Activated CD8-positive, alpha-beta T cell treated with anti-CD3 and anti-CD28 coated beads, Interleukin-2, amount 10 ng/mL, durations not matched to agents 7 days and 5 days (primary cell): ENCODE measurements at places on chromosomes 4 and X. TPM values are rescaled to one million over a fixed set of nuclear protein-coding genes. Genes with fewer than 3 reads are reported as not detected.

GRCh38 chrX:149757206-149758067 is 16.4 kb upstream of the HSFX1 start:
- no peak overlapping the region for H3K4me3 ChIP-seq
- H3K36me3 ChIP-seq: no peaks in the 10 kb centered on the region
- peaks cover 3% of the 10 kb centered on the region for H3K27me3 ChIP-seq
- H3K4me1 ChIP-seq: no peaks in the 10 kb centered on the region
- DNase-seq: no peak
- no peak overlapping the region for H3K27ac ChIP-seq

DNA sequence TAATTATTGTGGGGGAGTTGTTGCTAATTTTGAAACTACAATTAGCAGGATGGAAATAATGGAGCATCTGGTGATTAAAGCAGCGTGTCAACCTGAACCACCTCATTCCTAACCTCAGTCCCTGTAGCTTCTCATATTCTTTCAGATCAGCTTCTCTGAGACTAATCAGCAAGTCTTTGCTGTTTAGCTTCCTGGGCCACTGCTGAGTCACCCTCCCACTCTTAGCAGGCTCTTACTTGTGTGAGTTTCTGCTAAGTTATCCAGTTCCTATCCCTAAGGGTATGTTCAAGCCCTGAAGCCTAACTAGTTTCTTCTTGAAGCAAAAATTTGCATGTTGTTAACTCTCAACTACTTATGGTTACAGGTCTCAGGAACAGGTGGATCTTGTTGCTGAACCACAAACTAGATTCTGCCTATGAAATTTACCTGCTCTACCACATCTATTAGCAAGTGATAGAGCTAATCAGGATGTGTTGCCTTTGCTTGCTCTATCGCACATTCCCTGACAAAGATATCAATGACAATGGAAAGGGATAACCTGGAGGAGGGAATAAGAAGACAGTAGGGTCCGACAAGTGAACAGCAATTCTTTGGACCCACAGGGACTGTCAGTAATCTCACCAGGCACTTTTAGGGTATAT is 134.2 kb downstream of the EIF4E start:
- H3K27ac ChIP-seq: no peak overlapping the region
- H3K36me3 ChIP-seq: no peaks in the 10 kb centered on the region
- H3K4me3 ChIP-seq: no peak overlapping the region
- no peaks in the 10 kb centered on the region for H3K4me1 ChIP-seq
- DNase-seq: no peak

DNA sequence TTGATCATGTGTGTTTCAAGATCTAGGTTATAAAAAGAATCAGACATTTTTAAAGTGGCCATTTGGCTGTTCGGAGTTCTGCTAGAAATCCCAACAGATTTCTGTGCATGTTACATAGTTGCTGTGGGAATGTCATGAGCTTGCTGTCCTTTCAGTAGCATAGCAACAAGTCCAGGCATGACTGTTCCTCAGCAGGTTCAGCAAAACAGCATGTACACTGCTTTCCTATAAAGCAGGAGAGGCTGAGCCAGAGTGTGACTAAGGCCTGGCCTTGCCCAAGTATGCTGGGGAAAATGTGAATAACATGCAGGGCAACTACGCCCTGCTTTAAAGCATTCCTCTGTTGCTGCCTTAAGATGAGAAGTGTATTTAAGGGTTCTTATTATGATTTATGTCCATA is 217.1 kb upstream of the SMIM31 start:
- no peak overlapping the region for H3K27ac ChIP-seq
- no peak for DNase-seq
- H3K36me3 ChIP-seq: no peaks in the 10 kb centered on the region
- no peak overlapping the region for H3K4me3 ChIP-seq
- no peaks in the 10 kb centered on the region for H3K27me3 ChIP-seq
- no peaks in the 10 kb centered on the region for H3K4me1 ChIP-seq

GRCh38 chr4:98556451-98556850 is 102.0 kb downstream of the TSPAN5 start:
- no peak overlapping the region for H3K27ac ChIP-seq
- no peak for DNase-seq
- H3K4me1 ChIP-seq: peaks cover 2% of the 10 kb centered on the region
- peaks cover 10% of the 10 kb centered on the region for H3K36me3 ChIP-seq
- no peaks in the 10 kb centered on the region for H3K27me3 ChIP-seq

- H3K27me3 ChIP-seq: no peaks in the 10 kb centered on the region
- no peak overlapping the region for H3K4me3 ChIP-seq
- no peak overlapping the region for H3K27ac ChIP-seq
These were observed 204.9 kb upstream of the SPRY1 start for GRCh38 chr4:123191728-123192127.

DNA sequence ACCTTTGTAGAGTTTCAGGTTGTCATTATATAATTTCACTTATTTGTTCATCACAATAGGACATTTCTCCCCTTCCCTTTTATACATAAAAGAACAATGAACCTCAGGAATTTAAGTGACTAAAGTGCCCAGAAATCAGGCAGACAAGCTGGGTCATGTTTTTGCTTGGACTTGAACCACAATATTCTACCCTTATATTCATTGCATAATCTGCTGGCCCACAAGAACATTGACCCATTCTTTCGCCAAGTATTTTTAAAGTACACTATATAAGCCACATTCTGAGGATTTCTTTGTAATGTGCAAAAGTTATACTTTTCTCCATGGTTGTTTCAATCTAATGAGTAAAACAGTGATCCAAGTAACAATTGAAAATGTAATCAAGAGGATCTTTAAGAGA is 637.5 kb upstream of the SLIT2 start:
- H3K36me3 ChIP-seq: no peaks in the 10 kb centered on the region
- DNase-seq: no peak
- no peak overlapping the region for H3K4me3 ChIP-seq
- no peaks in the 10 kb centered on the region for H3K27me3 ChIP-seq

- peaks cover 5% of the 10 kb centered on the region for H3K4me1 ChIP-seq
- no peaks in the 10 kb centered on the region for H3K36me3 ChIP-seq
- no peak overlapping the region for H3K4me3 ChIP-seq
These were observed 60.1 kb downstream of the SH2D1A start for GRCh38 chrX:124406294-124407014.

DNA sequence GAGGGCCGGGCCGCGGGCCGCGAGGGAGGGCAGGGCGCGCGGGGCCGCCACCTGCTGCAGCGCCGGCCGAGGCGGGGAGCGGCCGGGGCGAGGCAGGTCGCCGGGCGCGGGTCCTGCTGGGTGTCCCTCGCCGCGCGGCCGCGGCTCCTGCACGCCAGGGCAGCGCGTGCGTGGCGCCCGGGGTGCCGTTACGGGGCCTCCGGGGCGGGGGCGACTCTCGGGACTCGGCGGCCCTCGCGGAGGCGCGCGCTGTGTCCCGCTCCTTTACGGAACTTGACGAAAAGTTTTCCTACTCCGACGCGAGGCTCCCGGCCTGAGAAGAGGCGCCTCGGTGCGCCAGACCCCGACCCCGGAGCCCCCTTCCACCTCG is 329 bp downstream of the TBC1D14 start:
- peaks cover 49% of the 10 kb centered on the region for H3K4me1 ChIP-seq
- no peak for DNase-seq
- H3K4me3 ChIP-seq: peak overlapping the region; percentile 87
- H3K36me3 ChIP-seq: peaks cover 2% of the 10 kb centered on the region
- no peaks in the 10 kb centered on the region for H3K27me3 ChIP-seq

GRCh38 chr4:126890994-126891393 is 741.8 kb upstream of the INTU start:
- DNase-seq: no peak
- H3K4me1 ChIP-seq: no peaks in the 10 kb centered on the region
- no peak overlapping the region for H3K27ac ChIP-seq
- no peak overlapping the region for H3K4me3 ChIP-seq

DNA sequence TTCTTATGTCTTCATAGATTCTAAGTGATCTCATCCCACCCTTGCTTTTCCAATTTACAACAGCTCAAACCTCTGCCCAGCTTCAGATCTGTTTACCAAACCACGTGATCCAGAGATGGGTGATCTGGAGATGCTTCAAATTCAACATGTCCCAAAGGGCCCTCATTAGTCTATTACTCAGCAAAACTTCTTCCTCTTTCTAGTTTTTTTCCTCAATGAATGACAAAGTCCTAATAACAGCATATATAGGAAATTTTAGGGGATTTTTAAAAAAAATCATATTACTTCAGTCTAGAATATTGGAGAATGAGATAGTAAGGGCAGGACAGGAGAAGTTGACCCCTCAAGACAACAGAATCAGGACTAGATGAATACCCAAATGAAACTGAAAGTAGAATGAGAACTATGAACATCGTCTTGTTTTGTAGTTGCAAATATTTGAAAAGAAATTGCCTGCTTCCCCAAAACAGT is 127.1 kb downstream of the CFAP299 start:
- peak overlapping the region; percentile 72 for H3K27ac ChIP-seq
- H3K4me1 ChIP-seq: peaks cover 14% of the 10 kb centered on the region
- H3K4me3 ChIP-seq: peak overlapping the region; percentile 68
- H3K27me3 ChIP-seq: no peaks in the 10 kb centered on the region
- H3K36me3 ChIP-seq: peaks cover 7% of the 10 kb centered on the region

GRCh38 chr4:183142571-183143550 is 43.8 kb downstream of the WWC2 start:
- no peaks in the 10 kb centered on the region for H3K36me3 ChIP-seq
- H3K4me1 ChIP-seq: no peaks in the 10 kb centered on the region
- H3K27ac ChIP-seq: no peak overlapping the region
- peaks cover 11% of the 10 kb centered on the region for H3K27me3 ChIP-seq

DNA sequence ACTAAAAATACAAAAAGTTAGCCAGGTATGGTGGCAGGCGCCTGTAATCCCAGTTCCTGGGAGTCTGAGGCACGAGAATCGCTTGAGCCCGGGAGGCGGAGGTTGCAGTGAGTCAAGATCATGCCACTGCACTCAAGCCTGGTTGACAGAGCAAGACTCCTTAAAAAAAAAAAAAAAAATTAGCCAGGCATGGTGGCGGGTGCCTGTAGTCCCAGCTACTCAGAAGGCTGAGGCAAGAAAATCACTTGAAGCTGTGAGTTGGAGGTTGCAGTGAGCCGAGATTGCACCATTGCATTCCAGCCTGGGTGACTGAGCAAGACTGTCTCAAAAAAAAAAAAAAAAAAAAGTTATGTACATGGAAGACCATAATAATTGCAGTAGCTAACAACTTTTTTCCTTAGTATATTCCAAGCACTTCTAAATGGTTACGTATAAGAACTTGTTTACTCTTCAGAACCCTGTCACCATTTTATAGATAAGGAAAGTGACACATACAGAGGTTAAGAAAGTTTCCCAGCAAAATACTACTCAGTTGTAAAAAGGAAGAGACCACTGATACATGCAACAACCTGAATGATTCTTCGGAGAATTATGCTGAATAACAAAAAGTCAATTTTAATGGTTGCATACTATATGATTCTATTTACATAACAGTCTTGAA is 24.5 kb downstream of the RUFY3 start:
- H3K27me3 ChIP-seq: no peaks in the 10 kb centered on the region
- DNase-seq: no peak
- H3K36me3 ChIP-seq: no peaks in the 10 kb centered on the region
- H3K4me3 ChIP-seq: no peak overlapping the region
- H3K27ac ChIP-seq: no peak overlapping the region

DNA sequence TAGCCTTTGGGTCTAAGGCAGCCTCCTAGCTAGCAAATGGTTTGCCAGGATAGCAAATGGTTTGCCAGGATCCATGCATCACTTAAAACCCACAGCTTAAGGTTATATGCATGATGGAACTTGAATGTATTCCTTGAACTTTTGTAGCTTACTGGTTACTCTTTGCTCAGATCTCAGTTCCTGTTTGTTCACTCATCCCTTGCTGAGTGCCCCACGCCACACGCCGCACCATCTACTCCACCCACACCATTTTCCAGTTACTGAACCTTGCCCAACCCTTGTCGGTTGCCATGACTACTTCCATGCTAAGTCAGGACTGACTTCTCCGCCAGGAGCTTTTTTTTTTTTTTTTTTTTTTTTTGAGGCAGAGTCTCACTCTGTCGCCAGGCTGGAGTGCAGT is 29.5 kb upstream of the XIAP start:
- H3K4me1 ChIP-seq: no peaks in the 10 kb centered on the region
- DNase-seq: no peak
- H3K27ac ChIP-seq: no peak overlapping the region
- H3K36me3 ChIP-seq: no peaks in the 10 kb centered on the region
- H3K4me3 ChIP-seq: no peak overlapping the region
- H3K27me3 ChIP-seq: peaks cover 3% of the 10 kb centered on the region

DNA sequence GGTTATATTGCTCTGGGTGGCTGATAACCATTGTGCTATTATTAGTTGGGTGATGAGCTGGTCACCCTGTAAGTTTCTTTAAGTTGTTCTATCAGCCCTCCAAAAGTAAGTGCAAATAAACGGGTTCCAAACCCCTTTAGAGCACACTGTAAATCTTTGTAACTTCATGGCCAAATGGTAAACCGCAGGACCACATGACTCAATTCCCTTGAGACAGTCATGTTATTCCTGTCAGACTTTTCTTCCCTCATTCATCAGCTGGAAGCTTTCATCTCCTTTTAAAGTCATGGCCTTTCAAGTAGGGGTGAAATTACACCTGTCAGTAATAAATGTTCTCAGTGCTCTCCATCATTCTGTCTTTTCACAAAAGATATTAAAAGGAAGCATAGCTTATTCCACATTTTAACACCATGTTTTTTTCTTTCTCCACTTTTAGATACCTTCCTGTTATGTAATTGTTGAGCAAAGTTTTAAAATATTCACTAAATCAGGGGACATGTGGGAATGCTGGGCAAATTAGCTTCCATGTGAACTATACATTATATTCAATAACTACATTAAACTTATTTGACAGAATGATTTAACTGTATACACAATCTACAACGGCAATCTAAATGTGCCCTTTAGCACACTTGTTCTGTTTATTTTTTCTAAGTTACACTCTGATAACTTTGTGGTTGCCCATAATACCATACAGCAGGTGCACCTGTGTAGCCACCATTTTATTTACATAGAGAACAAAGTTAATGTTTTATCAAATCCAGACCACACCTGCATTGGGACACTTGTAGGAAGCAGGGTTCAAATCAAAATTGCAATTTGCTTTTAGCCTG is 275.5 kb downstream of the CFAP299 start:
- H3K4me1 ChIP-seq: peaks cover 3% of the 10 kb centered on the region
- no peaks in the 10 kb centered on the region for H3K36me3 ChIP-seq
- no peaks in the 10 kb centered on the region for H3K27me3 ChIP-seq

DNA sequence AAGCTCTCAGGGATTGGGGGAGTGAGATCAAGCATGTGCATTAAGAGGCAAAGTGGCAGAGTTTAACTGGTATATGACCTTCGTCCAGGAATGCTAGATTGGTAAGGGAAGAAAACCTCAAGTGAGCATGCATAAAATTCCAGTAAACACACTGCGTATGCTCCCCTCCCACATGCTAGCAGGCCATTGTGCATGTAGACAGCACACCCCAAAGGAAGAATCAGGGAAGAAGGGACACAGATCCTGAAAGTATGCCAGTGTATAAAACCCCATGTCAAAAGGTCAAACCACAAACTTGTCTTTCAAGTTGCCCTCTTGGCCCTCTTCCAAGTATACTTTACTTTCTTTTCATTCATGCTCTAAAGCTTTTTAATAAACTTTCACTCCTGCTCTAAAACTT is 405.2 kb upstream of the CNKSR2 start:
- no peak overlapping the region for H3K27ac ChIP-seq
- H3K4me1 ChIP-seq: no peaks in the 10 kb centered on the region
- H3K27me3 ChIP-seq: no peaks in the 10 kb centered on the region
- DNase-seq: no peak
- H3K36me3 ChIP-seq: no peaks in the 10 kb centered on the region
- H3K4me3 ChIP-seq: no peak overlapping the region

- no peak overlapping the region for H3K27ac ChIP-seq
- H3K4me1 ChIP-seq: no peaks in the 10 kb centered on the region
- H3K36me3 ChIP-seq: no peaks in the 10 kb centered on the region
- H3K27me3 ChIP-seq: peaks cover 27% of the 10 kb centered on the region
These were observed 51.9 kb upstream of the DCTD start for GRCh38 chr4:182968917-182969650.

The GAGE12G gene
- not detected for total RNA-seq

The SLC26A1 gene
- 0.45 TPM for total RNA-seq

The PRR32 gene
- total RNA-seq: not detected
